Cortex of kidney (tissue), 1 donor: ENCODE measurements at places on chromosomes 5 and 9.

GRCh38 chr5:1323803-1324173 lies 21.1 kb downstream of the CLPTM1L start:
- no peak for DNase-seq

GRCh38 chr9:35748242-35748857 lies 678 bp downstream of the GBA2 start:
- no peak for DNase-seq

DNA sequence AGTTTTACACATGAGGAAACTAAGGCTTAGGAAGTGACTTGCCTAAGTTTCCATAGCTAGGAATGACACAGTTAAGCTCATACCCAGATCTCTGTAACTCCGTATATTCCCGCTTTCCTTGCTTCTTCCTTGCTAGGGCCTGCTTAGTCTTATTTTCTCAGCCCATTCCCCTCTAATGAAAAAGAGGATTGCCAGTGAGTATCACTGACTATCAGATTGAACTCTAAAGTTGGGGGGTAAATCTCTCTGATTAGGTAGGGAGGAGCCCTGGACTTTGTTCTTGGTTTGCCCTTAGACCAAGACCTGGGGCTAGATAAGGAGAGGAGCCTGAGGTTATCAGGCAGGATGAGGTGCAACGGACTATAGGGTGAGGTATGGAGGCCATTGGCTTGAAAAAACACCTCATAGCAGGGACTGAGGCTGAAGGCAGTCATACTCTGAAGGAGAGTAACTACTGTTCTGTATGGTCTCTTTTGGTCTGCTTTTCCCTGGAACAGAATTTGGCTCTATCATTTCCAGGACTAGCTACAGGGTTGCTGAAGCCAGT lies 2.5 kb downstream of the TRIM32 start:
- no peak for DNase-seq

DNA sequence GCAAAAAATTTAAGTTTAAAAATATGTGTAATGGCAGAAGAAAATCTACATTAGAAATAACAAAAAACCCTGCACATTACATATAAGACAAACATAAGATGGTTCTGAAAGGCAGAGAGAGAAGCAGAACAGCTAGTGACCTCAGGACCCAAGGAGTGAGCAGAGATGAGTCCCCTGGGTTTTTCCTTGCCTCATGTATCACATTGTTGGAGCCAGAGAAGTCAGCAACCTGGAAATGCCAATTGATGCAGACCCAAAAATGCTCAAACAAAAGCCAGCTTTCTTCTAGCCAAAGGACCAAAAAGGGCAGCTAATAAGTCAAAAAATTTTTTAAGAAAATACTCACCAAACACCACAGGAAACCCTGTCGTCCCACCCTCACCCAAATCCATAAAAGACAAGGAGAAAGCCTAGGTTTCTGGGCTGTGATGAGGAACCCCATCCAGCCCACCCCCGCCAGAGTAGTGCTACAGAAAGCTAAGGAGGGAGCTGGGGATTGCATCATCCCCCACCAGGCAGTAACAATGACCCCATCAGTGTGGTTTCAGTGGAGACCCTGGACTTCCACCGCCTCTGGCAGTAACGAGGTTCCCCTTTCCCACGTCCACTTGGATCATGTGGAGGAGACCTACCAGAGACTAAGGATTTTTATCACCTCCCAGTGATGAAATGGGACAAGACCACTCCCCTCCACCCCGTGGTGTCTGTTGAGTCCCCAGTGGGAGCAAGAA lies 17.6 kb downstream of the DENND1A start:
- no peak for DNase-seq

DNA sequence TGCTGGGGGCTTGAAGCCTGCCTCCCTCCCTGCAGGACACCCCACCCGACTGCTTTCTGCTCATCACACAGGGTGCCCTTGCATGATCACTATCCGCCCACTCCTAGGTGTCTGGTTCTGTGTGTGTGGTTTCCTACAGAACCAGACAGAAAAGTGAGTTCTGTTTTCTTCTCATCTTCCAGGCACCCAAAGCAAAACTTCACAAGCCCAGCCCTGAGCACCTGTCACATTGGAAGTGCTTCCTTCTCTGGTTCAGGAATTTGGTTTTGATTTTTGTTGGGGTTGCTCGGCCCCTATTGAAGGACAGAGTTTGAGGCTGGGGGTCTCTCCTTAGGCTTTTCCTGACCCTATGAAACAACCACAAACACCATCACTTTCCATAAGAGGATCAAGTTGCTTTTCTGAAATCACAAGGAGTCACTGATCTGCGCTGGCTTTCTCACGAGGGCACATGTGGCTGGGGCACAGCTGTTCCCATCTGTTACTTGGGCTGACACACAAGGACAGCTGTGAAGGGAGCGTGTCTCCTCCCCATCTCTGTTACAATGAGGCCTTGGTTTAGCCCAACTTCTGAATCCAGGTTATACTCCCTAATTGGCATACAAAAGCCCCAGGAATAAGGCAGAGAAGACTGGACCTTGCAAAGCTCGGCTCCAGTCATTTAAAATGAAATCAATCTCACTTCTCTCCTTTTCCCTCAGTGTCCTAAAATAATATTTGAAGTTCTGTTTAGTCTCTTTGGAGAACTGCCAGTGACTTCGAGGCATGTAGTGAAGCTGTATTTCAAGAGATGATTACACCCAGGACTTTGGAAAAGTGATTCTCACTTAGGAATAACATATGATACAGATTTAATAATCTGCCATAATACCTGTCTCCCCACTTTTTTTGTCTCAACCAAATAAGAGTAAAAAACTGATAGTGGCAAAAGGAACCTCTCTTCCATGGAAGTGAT lies 213.1 kb upstream of the GAS1 start:
- no peak for DNase-seq

GRCh38 chr5:81827500-81827899 lies 76.6 kb upstream of the SSBP2 start:
- DNase-seq, result no peak

DNA sequence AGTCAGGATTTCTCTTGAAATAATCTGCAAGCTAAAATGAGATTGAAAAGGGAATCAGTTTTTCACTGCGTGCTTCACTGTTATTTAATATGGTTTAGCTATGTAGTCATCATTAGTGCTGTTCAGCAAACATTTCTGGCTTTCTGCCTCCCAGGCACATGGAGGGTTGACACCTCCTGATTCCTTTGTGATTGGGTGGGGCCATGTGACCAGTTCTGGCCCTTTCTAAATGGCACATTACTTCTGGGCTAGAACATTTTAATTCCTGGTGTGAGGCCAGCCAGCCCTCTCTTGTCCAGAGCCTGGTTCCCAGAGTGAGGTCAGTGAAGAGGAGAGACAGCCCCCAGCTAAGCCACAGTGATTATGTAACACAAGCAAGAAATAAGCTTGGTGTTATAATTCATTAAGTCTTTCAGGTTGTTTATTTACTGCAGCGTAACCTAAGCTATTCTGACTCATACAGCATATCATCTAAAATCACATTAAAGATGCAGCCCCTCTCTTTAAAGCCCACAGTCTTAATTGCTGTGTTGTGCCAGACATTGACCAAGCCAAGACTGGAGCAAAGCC lies 17.4 kb upstream of the ARSI start:
- DNase-seq, result no peak
